Activated naive CD8-positive, alpha-beta T cell treated with anti-CD3 and anti-CD28 coated beads, Interleukin-2, amount 10 ng/mL, durations not matched to agents 7 days and 5 days (primary cell): ENCODE measurements at places on chromosomes 11 and 22. TPM values are rescaled to one million over a fixed set of nuclear protein-coding genes. Genes with fewer than 3 reads are reported as not detected.

DNA sequence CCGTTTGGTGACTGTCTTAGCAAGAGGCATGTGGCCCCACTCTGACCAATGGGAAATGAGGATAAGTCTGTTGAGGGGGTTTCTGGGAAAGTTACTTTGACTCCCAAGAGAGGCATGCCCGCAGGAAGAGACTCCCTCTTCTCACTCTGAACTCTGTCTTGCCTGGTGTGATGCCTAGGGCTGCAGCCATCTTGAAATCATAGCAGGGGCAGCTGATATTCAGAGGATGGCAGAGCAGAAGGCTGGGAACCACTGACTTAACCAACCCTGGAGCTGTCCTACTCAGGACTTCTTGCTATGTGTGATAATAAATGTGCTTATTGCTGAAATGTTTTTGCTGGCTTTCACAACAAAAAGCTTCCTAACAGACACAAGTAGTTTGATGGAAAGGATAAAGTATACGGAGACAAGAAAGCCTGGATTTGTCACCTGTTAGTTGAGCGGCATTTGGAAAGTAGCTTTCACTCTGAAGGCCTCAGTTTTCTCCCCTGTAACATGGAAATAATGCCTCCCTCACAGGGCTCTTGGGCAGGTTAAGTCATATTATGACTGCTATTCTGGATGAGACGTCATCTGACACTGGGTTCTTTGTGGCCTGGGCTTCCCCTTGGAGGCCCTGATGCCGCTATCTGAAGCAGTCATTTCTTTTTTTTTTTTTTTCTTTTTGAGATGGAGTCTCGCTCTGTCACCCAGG is 128.5 kb downstream of the CEP164 start:
- DNase-seq: no peak

MIOX gene
- not detected for total RNA-seq

- DNase-seq: no peak
Observed at GRCh38 chr22:43776081-43776670, 35.9 kb downstream of the EFCAB6 start.

RAG1 gene
- total RNA-seq: 0.14 TPM

- peak; percentile 24 for DNase-seq
Observed at GRCh38 chr22:44727148-44727547, 25.1 kb downstream of the PRR5 start.

DNA sequence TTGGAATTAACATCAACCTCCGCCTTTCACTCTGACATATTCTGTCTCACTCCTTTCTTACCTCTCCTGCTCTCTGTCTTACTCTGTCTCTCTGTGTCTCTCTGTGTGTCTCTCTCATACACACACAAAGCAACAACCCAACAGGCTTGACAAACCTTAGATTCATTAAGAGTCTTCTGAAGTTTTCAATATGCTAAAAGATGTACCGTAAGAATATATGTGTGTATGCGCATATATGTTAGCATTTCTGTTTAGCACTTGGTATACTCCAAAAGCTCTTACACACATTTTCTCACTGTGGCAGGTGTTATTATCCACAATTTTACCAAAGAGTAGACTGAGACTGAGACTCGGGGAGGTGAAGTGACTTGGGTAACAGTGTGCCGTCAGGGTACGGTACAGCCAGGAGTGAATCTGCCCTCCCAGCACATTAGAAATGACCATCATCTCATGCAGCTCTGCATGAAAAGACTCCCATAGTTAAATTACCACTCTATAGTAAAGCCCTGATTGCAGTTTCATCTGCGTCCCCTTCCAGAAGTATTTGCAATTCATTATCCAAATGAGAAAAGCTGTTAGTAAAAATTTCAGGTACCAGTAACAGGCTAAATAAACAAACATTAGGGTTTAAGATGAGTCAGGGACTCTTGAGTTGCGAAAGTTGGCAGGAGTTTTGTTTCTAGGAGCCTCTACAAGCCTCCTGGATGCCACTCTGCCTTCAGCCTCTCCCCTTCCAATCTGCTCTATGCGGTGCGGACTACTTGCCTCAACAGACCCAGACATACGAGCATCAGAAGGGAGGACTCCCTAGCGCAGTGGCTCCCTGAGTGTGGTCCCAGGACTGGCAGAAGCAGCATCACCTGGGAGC is 195.2 kb upstream of the TMEM45B start:
- no peak for DNase-seq

GLYATL2 gene
- total RNA-seq: not detected

GRCh38 chr11:112826026-112826425 is 135.2 kb upstream of the NCAM1 start:
- DNase-seq: no peak

BTG4 gene
- not detected for total RNA-seq

GRCh38 chr11:57935402-57936049 is 88.2 kb upstream of the OR9Q1 start:
- no peak for DNase-seq

DNA sequence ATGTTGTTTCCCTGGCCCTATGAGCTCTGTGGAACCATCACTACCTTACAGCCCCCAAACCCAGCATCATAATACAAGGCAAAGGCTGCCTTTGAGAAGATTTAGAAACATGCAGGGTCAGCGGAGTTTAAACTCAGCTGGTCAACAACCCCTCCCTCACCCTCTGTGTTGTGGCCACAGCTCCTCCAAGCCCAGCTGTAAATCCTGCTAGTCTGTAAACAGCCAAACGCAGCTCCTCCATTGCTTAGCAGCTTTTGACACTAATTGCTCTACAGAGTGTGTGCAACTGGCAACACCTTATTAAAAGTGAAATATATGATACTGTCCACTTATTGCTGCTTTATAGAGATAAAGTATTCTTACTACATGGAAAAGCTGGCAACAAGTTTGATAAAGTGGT is 29.1 kb downstream of the OPCML start:
- no peak for DNase-seq

- DNase-seq: no peak
Observed at GRCh38 chr11:132734217-132734616, 798.1 kb downstream of the OPCML start.

GRCh38 chr11:134395002-134395401 is 17.0 kb downstream of the B3GAT1 start:
- no peak for DNase-seq

SUSD2 gene
- 0.94 TPM for total RNA-seq

GRCh38 chr11:113242060-113242459 is 72.3 kb upstream of the TTC12 start:
- DNase-seq: no peak

OR5L2 gene
- not detected for total RNA-seq

C11orf21 gene
- 51.0 TPM for total RNA-seq

GRCh38 chr11:32584921-32585320 is 1.3 kb downstream of the EIF3M start:
- no peak for DNase-seq

DNA sequence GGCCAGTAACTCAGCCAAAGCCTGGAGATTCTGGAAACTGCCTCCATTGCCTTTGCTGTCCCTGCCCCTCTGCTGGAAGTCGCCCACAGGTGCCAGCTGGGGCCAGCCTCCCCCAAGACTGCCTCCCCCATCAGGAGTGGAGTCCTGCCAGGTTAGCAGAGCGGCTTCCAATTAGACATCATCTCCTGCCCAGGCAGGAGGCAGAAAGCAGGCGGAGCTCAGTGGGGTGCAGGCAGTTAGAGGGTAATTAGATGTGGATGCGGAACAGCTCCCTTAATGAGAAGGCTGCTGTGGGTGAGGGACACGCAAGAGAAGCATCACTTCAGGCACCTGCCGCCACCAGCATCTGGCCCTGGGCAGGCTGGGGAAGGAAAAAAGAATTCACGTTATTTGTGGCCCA is 90.9 kb upstream of the TP53I11 start:
- DNase-seq: no peak

DNA sequence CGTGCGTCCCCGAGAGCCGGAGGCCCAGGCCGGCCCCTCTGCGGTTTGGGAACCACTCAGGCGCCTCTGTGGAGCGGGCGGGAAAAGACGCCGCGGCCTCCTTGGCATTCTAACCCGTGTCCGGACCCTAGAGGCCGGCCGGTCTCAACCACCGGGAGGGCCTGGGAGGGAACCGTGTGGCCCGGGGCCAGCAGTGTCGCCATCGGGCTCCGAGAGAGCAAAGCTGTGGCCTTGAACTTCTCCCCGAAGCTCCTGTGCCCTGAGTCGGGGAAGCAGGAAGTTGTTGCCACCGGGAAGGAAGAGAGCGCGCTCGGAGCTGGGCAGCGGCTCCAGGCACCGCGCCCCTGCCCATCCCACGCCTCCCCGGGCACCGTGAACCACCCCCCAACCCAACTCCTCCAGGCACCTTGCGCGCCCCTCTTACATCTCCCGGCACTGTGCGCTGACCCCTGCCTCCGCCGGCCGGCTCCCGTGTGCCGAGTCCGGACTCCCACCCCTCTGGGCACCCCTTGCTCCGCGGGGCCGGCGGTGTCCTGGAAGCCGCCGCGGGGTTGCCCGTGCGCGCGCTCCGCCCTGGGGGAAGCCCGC is 80.0 kb upstream of the PPARA start:
- DNase-seq: peak; percentile 55

RTCB gene
- total RNA-seq: 57.2 TPM

- no peak for DNase-seq
Observed at GRCh38 chr22:22999523-22999922, 70.8 kb upstream of the GNAZ start.

DNA sequence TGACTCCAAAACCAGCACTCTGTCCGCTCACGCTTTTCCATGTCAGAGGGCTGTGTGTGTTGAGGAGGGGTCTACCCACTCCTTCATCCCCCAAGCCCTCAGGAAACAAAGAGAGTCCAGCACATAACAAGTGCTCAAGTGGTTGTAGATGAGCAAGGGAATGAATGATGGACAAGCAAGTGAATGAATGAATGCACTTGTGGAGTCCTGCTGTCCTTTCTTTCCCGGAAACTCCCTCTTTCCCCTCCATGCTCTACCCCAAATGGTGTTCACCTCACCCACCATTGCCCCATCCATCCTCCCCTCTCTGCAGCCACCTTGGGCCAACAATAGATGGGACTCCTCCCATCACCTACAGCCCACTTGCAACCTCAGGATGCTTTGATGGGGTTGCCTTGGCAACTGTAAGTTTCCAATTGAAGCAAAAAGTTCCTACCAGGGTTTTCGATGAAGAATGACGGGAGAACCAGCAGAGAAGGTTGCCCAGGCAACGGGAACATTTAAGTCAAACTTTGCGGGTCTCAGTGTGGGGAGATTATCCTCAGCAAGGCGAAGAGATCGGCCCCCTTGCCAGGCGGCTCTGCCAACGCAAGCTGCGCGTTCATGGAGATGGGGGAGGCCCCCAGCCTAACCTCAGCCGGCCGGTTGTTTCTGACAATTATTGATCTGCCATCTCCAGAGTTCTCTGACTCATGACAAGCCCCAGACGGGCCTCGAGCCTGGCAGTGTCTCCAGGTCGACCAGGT is 51.1 kb downstream of the MCM5 start:
- DNase-seq: no peak

DNA sequence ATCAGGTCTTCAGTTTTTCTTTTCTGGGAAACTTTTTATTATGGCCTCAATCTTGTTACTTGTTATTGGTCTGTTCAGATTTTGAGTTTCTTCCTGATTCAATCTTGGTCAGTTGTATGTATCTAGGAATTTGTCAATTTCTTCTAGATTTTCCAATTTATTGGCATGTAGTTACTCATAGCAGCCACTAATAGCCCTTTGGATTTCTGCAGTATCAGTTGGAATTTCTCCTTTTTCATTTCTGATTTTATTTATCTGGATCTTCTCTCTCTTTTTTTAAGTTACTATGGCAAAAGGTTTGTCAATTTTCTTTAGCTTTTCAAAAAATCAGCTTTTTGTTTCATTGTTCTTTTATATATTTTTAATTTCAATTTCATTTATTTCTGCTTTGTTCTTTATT is 419.6 kb upstream of the KIRREL3 start:
- DNase-seq: no peak

- peak; percentile 63 for DNase-seq
Observed at GRCh38 chr22:19723983-19724827, 866 bp downstream of the GP1BB start.

DNA sequence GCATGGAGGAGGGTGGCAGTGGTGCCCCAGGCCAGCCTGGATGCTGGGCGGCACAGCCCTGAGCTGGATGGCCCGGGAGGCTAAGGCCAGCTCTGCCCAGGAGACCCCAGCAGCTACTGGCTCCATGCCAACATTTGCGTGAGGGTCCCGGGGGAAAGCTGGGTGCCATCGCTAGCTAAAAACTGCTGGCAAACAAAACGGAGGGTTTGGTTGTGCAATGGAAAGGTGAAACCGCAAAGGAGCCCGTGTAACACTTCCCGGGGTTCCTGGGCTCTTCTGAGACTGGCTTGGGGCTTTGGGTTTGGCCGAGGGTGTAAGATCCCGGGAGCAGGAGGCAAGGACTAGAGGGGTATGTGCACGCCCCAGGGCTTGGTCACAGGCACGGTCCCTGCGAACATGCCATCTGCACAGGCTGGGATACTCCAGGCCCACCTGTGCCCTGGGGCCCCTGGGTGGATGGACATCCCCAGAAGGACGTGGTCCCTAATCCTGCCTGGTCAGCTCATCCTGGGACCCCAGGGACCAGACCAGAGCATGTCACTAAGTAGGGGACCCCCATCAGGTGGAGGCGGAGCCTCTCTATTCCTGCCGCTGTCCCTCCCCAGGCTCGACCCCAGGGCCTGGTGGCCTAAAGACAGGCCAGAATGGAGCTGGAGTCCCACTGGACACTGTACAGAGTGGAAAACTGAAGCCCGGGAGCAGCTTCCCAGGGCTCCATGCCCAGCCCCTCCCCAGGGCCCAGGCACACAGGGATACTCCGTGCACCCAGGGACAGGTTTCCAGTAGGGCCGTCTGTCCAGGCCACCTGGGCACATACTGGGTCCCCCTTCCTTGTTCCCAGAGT is 44.6 kb downstream of the IGF2 start:
- DNase-seq: peak; percentile 17

OR52I2 gene
- not detected for total RNA-seq

GRCh38 chr11:134640536-134640935 is 228.5 kb upstream of the B3GAT1 start:
- DNase-seq: no peak

DNA sequence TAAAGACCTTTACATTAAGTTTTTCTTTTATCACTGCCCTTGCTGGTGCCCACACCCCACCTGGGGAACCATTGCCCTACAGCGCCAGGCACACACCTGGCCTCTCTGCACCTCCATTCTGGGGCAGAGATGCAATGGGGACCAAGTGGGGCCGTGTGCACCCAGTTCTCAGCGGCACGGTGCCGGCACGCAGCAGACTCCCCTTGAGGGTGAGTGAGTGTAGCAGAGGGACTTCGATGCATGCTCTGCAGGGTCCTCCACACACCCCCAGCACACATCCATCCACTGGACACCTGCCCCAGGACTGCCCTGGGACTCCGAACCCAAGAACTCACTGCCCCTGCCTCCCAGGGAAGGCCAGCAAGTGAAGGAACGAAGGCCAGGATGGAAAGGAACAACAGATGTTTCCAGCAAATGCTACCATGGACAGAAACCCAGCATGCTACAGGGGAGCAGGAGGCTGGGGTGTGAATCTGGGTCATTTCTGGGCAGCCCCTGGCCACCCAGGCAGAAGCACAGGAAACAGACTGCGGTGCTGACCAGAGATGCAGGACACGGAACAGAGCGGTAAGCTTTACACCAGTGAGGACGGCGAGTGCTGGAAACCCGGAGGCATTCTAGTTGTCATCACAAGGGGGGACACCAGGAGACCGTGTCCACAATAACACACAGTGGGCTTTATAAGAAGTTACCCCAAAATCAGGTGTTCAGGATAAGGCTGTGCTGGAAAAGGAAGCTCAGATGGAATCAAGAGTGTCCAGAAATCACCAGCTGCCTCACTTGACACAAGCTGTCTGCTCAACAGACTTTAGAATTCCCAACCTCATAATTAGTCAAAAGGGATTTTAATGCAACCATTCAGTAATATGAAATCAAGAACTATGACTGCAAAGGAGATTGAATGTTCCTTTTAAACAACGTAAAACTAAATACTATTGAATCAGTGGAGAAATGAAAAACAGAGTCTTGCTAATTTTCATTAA is 32.7 kb upstream of the MOB2 start:
- DNase-seq: no peak
